ENCODE measurements at places on chromosomes 6 and 20.

GRCh38 chr20:22775671-22776139, 191.3 kb upstream of the FOXA2 start:
- DNase-seq, result no peak

DNA sequence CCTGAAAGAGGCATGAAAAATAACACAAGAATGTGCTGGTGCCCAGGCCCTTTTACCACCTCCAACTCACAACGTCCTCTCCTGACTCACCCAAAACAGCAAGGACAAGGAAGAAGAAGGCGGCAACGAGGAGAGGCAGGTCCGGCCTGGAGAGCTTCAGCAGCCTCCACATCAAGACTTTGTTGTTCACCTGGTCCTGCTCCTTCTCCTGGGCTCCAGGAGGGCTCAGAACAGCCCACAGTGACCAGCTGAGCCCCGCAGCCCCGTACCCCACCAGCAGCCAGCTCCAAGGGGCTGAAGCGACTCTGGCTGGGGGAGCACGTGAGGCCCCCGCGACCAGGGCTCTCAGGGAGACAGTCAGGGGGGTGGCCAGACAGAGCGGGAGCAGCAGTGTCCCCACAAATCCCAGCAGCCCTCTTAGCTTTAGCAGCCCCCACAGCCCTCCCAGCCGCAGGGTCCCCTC, 857 bp downstream of the TAP2 start:
- no peak for DNase-seq

DNA sequence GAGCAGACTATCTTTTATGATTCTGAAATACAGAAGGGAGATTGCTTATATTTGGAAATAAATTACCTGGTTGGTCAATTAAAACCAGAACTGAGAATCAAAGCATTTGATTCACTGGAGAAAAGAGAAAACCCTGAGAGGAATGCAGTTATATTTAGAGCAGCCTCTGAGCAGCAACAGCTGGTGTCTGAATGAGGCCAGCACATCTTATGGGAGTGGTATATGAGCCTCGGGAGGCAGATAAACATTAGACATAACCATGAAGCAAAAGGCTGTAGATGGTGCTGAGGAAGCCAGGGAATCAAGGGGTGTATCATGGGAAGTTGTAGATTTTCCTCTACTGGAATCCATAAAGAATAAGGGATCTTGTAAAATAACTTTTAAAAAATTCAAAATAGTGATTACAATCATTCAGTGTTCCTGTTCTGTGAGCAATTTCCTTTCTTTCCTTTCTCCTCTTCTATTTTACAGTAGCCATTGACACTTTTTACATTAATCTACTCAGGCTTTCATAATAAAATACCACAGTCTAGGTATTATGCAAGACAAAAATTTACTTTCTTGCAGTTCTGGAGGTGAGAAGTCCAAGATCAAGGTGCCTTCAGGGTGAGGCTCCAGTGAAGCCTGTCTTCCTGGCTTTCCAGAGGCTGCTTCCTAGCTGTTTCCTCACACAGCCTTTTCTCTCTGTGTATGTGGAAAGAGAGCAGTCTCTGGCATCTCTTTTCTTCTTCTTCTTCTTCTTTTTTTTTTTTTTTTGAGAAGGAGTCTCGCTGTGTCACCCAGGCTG, 32.8 kb upstream of the ENPP5 start:
- no peak for DNase-seq

DNA sequence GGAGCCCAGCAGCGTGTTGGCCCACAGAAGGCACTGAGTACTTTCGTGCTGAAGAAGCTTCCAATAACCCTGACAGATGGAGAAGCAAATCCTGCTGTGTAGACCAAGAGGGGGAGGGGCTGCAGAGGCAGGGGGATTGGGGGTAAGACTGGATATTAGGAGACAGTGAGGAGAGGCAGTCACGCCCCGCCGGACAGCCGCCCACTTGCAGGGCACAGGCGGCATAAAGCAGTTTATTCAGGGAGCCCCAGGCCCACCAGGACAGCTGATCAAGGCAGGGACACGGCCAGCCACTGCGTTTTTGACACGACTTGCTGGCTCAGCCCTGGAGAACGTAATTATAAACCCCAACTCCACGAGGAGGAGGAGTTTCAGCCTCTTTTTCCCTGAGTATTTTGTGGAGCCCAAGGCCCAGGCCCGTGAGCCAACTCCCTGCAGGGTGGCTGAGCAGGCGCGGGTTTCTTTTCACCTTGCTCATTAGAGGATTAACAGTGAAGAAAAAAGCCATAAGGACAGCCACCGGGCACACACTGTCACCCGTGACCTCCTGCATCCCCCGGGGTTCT, 177.9 kb downstream of the TFAP2C start:
- DNase-seq, result no peak

DNA sequence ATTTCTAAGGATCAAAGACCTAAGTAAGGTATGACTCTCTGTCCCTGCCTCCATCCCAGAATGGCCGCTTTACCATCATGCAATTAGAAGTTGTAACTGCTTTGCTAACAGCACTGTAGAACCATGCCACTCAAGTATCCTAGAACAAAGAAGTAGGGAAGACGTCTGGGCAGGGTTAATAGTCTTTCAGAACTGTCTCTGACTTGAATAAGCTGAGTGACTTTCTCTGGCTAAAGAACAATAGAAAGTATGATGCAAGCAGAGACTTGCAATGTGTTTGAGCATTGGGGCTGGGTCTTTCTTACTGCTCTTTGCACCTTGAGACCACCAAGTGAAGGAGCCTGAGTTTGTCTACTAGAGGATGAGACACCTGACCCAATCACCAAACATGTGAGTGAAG, 279.6 kb upstream of the JAG1 start:
- DNase-seq, result no peak

GRCh38 chr20:49034070-49034732, 11.9 kb upstream of the CSE1L start:
- DNase-seq, result no peak

DNA sequence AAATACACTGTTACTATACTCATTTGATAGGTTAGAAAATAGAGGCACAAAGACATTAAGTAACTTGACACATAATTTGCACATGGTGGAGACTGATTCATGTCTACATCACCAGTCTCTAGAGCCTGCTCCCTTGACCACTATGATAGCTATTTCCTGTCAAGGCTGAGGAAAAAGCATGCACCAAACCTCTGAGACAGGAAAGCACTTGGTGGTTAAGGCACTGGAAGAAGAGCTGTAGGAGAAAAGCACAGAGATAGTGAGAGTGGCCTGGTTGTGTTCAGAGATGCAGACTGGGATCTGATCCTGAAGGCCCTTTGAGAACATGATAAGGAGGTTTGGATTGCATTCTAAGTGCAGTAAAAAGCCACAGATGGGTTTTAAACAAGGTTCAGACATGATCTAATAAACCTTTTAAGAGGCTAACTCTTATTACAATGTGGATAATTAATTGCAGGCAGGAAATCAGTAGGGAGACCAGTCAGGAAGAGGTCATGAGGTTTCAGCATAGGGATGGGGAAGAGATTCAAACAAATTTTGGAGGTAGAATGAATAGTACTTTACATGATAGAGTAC, 168.9 kb downstream of the PHF3 start:
- no peak for DNase-seq

GRCh38 chr6:168359794-168360193, 40.2 kb upstream of the DACT2 start:
- DNase-seq, result no peak

DNA sequence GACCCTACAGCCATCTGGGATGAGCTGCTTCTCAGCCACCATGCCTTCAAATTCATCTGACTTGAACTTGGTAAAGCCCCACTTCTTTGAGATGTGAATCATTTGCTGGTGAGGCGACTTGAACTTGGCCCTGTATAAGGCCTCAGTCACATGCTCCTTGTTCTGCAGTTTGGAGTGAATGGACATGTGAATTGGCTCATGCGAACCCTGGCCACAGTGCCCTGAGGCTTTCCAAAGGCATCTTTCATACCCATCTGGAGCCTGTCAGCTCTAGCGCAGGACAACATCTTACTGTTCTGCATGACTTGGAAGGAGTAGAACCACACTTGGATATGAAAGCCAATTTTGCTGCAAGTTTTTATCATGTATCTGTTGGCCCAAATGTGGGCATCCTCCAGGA, 244.0 kb upstream of the FAM83B start:
- DNase-seq, result no peak

GRCh38 chr6:163062790-163063189, 335.0 kb downstream of the PACRG start:
- DNase-seq, result no peak

DNA sequence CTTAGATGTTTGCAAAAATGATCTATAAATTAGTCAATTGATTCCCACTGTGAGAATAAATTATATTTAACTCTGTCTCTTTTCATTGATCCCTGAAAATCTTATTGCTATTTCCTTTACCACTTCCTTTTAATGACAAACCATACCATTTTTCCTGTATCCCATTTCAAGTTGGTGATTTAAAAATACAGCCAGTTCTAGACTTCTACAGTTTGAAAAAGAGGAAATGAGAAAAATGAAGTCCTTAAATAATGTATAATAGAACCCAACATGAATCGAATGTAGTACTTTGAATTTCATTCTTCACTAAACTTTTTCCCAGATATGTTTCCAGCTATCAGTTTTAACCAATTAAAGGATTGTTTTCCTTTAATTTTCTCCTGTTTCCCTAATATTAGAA, 29.5 kb upstream of the SDHAF4 start:
- DNase-seq, result no peak

GRCh38 chr6:107600121-107600520, 110.2 kb downstream of the SOBP start:
- DNase-seq, result no peak

- no peak for DNase-seq
These were observed 152.7 kb downstream of the LY86 start for GRCh38 chr6:6741264-6741663.

GRCh38 chr6:82372656-82373055, 9.0 kb downstream of the TPBG start:
- no peak for DNase-seq

DNA sequence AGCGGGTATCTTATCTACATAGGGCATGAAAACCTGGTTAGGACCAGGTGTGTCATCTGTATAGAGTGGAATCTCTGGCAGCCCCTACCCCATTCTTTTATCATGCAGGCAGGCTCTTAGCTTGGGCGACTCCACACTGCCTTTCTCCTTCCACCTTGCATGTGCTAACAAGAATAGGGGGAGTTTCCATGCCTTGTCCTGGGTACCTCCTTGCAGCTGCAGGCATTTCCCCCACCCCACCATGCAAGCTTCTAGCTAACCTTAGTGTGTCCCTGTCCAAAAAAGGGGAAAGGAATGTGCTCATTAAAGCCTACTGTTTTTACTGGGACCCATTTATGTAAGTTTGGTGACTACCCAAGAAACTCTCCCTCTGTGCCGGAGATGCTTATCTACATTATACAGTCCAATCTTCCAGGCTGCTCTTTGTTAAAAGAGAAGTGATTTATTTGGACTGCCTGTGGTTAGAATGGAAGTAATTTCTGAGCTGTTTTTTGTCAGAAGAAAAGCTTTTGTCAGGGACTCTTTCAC, 10.5 kb upstream of the CEP43 start:
- DNase-seq, result no peak

DNA sequence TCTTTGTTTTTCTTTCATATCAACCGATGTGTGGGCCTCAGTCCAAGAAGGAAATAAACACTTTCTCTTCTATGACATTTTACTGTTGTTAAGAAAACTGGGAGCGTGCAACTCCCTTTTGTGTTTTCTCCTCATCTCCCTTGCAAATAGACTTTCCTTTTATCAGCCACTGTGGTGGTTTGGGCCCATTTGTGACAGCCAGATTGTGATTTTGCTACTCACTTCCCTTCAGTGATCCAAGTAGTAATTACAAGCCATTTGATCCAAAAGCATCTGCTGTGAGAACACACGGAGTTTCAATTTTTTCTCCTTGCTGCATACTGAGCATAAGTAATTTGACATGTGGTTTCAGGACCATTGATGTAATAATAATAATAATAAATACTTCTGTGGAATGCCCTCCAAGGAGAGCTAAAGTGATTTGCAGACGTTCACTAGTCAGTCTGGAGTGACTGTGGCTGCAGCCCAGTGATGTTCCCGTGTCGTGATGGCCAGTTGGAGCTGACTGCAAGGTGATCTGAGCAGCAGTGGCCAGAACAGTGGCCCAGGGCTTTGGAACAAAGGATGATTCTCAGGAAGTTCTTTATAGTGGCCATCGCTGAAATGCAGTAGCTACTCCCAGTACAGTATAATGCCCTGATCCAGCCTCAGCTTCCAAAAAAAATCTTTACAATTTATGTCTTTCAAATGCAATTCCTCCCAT, 91.9 kb upstream of the CLDN20 start:
- DNase-seq, result no peak

DNA sequence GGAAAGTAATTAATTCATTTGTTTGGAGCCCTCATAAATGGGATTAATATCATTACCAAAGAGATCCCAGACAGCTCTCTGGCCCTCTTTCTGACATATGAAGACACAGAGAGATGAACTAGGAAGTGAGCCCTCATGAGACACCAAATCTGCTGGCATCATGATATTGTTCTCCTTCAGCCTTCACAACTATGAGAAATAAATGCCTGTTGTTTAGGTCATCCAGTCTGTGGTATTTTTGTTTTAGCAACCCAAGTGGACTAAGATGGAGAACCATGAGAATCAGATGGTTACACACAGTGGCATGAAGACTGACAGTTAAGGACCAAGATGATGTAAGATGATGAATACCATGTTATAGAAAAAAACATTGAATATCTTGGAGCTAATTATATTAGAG, 16.9 kb upstream of the HBS1L start:
- DNase-seq, result no peak

- no peak for DNase-seq
These were observed 52.3 kb upstream of the L3MBTL3 start for GRCh38 chr6:129966125-129966524.

GRCh38 chr6:131631625-131632289, 3.7 kb upstream of the MED23 start:
- no peak for DNase-seq

GRCh38 chr6:2497922-2498623, 252.6 kb downstream of the MYLK4 start:
- no peak for DNase-seq

- no peak for DNase-seq
These were observed 174.3 kb downstream of the CDKAL1 start for GRCh38 chr6:20708367-20709124.

DNA sequence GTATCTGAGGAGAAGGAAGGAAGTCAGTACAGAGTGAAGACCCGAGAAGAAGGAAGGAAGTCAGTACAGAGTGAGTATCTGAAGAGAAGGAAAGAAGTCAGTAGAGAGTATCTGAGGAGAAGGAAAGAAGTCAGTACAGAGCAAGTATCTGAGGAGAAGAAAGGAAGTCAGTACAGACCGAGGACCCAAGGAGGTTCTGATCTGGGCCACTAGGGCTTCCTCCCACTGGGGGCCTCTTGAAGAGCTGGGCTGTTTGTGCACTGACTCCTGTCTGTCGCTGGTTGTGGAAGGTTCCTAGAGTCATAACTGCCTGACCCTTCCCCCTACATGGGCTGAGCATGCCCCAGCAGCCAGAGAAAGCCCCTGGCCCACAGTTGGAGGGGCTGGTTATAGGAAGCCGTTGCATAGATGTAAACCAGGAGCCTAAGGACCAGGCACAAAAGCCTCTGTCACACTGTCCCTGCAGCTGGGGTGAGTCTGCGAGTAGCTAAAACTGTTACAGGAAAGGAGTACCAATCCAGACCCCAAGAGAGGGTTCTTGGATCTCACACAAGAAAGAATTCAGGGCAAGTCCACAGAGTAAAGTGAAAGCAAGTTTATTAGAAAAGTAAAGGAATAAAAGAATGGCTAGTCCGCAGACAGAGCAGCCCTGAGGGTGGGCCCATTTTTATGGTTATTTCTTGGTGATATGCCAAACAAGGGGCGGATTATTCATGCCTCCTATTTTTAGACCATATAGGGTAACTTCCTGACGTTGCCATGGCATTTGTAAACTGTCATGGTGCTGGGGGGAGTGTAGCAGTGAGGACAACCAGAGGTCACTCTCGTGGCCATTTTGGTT, 395.9 kb downstream of the PREX1 start:
- DNase-seq, result no peak

- no peak for DNase-seq
These were observed 26.8 kb downstream of the FBXL4 start for GRCh38 chr6:98920904-98921431.

Measured in stimulated activated CD8-positive, alpha-beta memory T cell treated with anti-CD3 and anti-CD28 coated beads, Interleukin-2, amount 100 ng/mL, for 1 hour (primary cell).